Fibroblast of the conjunctiva (primary cell): ENCODE measurements at places on chromosomes 1 and 21.
A peak's percentile ranks its signal among the peaks of the same experiment; 100 is the strongest.

DNA sequence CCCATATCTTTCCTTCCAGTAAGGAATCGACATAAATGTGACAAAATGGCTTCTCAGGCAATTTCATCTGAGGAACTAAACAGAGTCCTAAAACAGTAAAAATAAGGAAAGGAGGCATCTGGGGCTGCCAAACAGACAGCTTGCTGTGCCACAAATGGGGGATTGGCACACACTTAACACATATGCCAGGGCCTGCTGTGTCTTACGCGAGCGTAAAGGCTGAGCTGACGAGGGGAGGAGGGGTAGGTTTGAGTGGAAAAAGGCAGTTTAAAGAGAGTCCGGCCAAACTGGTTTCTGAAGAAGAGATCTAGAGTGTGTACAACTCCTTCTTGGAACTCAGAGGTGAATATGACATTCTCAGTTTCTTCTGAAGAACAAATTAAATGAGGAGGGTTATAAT, 244.1 kb upstream of the MAP1LC3C start:
- no peak for DNase-seq

GRCh38 chr1:41378999-41379737, 17.9 kb downstream of the FOXO6 start:
- DNase-seq = no peak

GRCh38 chr1:47192458-47193384, 2.9 kb upstream of the PDZK1IP1 start:
- peak; percentile 36 for DNase-seq

DNA sequence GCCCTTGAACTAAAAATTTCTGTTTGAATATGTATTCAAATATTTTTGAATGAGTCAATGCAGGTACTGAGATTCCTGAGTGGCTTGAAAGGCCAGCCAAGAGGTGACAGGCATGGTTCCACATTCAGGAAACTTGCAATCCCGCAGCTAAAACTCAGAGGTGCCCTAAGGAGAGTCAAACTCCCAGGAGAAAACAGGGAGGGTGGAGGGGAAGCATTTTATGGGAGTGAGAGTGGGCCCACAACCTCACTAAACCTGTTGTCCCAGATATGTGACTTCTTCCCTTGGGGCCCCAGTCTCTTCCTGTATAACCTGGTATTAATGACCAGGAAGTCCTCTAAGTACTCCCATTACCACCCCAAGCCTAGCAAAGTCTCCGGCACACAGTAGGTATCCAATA, 189.6 kb downstream of the PLPP3 start:
- DNase-seq = no peak

GRCh38 chr1:41665962-41666917, 181.8 kb upstream of the EDN2 start:
- no peak for DNase-seq

GRCh38 chr1:110713221-110713620, 38.5 kb upstream of the KCNA3 start:
- DNase-seq = no peak
